ENCODE measurements at places on chromosomes 13 and 19.

GRCh38 chr13:109906976-109907375 lies 120.6 kb upstream of the IRS2 start:
- DNase-seq: no peak

DNA sequence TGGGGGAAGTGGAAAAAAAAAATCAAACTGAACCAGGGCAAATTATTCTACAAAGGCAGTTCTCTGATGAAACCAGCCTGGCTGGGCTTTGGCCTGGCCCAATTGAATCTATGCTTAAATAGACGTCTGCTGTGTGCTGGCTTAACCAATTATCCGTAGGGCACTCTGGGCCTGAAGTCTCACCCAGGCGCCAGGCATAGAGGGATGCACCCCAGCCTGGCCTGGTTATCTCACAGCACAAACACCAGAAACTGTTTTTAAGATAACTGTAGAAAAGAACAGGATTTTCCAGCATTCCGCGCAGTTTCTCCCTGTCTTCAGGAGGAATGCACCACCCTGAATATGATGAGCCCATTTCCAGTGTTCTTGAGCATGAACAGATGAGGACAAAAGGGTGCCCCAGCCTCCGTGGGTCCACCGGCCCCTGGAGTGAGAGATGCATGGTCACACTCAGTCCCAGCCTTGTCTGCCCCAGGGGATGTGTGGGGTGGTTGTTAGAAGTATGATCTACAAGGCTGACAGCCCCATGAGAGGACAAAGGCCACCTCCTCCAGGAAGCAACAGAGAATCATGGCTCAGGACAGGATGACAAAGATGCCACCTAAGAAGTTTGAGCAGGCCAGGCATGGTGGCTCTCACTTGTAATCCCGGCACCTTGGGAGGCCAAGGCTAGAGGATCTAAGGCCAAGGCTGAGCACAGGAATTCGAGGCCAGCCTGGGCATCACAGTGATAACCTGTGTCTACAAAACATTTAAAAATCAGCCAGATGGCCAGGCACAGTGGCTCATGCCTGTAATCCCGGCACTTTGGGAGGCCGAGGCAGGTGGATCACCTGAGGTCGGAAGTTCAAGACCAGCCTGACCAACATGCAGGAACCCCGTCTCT lies 50.2 kb downstream of the PEPD start:
- DNase-seq: no peak

DNA sequence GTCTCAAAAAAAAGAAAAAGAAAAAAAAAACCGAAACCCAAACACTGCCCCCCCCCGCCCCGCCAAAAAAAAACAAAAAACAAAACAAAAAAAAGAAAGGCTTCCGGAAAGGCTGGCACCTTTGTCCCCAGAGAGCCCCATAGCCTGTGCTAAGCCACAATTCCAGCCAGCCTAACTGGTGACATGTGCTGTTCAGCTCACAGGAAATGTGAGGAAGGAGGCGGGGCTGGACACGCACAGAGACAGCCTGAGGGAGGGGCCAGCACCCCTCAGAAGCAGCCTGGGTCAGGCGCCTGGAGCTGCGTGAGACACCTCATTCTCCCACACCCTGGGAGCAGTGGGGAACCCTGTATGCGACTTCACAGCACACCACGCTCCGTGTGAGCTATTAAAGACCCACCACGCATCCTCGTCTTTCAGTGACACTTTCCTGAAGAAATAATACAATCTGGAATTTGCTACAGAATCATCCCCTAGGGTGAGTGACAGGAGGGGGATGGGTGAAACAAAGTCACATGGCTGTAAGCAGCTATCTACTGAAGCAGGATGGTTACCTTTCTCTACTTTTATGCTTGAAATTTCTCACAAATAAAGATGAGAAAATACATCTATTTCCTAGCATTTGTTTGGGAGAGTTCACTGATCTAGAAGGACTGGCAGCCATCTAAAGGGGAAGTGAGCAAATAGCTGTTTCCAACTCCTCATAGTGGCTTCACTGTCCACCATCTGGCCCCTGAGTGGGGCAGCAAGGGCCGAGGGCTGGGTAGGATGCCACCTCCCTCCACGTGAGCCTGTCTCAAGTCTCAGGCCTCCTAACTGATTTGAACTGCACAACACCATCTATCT lies 12.3 kb upstream of the SLC35E1 start:
- peak; percentile 98 for DNase-seq

DNA sequence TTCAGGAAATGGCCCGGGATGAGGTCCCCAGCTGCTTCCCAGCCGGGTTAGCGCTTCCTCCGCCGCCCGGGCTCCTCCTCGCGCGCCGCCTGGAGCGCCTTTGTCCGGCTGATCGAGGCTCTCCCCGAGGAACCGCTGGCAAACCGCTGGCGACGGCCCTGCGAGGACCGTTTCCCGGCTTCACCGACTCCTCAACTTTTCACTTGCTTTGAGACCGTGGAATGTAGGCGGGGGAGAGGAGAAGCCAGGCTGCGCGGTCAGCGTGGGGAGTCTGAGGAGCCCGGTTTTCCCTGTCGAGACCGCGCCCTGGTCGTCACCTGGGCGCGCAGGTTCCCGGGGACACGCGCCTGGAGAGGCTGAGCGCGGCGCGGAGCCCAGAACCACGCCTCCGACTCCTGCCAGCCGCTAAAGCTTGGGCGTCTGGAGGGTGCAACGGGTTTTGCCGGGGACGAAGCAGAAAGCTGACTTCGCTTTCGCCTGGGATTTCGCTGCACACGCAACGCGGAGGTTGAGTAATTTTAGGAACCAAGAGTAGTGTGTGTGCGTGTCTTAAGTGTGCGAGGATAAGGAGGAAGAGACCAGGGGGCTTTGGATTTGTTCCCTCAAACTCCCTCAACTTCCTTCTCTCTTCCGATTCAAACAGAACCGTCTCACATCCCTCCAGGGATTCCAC lies 7.3 kb upstream of the DGKH start:
- DNase-seq: peak; percentile 63

DNA sequence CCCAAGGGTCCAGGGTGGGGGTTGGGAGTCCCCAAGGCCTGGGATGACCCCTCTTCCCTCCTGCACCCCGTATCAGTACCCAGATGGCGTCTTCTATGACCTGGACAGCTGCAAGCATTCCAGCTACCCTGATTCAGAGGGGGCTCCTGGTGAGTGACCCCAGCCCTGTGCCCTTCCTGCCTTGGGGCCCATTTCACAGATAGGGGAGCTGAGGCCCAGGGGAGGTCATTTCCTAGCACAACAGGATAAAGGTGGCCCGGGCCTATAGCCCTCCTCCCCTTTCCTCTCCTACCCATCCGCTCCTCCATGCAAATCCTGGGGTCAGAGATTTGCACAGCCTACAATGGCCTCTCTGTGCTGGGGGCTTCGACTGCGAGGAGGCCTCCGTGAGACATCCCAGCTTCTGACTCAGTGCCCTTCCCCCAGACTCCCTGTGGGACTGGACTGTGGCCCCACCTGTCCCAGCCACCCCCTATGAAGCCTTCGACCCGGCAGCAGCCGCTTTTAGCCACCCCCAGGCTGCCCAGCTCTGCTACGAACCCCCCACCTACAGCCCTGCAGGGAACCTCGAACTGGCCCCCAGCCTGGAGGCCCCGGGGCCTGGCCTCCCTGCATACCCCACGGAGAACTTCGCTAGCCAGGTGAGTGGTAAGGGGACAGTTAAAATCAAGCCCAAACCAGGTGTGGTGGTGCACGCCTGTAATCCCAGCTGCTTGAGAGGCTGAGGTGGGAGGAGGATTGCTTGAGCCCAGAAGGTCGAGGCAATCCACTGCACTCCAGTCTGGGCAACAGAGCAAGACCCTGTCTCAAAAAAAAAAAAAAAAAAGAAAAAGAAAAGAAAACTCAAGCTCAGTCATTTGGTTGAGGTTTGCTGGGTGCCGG lies 3.9 kb downstream of the SPIB start:
- no peak for DNase-seq

DNA sequence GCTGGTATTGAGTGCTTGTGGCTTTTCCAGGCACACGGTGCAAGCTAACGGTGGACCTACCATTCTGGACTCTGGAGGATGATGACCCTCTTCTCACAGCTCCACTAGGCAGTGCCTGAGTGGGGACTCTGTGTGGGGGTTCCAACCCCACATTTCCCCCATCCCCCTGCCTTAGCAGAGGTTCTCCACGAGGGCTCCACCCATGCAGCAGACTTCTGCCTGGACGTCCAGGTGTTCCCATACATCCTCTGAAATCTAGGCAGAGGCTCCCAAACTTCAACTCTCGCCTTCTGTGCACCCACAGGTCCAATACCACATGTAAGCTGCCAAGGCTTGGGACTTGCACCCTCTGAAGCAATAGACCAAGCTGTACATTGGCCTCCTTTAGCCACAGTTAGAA lies 25.3 kb upstream of the ZSCAN18 start:
- peak; percentile 10 for DNase-seq

- DNase-seq: no peak
Measured at GRCh38 chr19:6495947-6496346, 6.2 kb downstream of the TUBB4A start.

- peak; percentile 53 for DNase-seq
Measured at GRCh38 chr19:39237200-39238184, 7.3 kb downstream of the IFNL3 start.
